Osteocyte (in vitro differentiated cells): ENCODE measurements at places on chromosomes 2 and 18. TPM values are rescaled to one million over a fixed set of nuclear protein-coding genes. Genes with fewer than 3 reads are reported as not detected.

- no peak overlapping the region for H3K27ac ChIP-seq
- no peak overlapping the region for H3K4me3 ChIP-seq
- no peak for DNase-seq
- peaks cover 17% of the 10 kb centered on the region for H3K4me1 ChIP-seq
- no peaks in the 10 kb centered on the region for H3K27me3 ChIP-seq
Observed at GRCh38 chr2:133768658-133769435, 200.6 kb upstream of the NCKAP5 start.

DNA sequence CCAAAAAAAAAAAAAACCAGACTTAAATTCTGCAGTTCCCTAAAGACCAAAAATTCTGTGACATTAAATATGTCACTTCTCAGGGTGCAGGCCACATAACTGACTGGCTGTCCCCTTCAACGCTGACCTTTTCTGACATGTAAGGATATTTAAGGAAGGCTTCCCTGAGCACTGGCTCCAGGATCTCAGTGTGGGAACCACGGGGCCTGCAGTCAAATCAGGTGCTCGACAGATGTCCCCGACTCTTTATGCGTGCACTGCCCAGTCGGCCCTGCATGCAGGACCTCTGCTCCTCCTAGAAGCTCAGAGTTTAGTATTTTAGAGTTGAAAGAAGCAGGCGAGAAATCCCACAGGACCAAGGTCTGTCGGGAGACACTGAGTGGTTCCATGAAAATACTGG is 69.4 kb upstream of the POMC start:
- H3K4me1 ChIP-seq = no peaks in the 10 kb centered on the region
- H3K4me3 ChIP-seq = no peak overlapping the region
- no peak for DNase-seq
- H3K36me3 ChIP-seq = peaks cover 67% of the 10 kb centered on the region
- no peaks in the 10 kb centered on the region for H3K27me3 ChIP-seq
- H3K27ac ChIP-seq = no peak overlapping the region

The SETBP1 gene
- total RNA-seq = 69.3 and 80.0 TPM in 2 replicates

The NOSTRIN gene
- total RNA-seq = not detected in 2 replicates

The HOXD10 gene
- total RNA-seq = not detected in 2 replicates

DNA sequence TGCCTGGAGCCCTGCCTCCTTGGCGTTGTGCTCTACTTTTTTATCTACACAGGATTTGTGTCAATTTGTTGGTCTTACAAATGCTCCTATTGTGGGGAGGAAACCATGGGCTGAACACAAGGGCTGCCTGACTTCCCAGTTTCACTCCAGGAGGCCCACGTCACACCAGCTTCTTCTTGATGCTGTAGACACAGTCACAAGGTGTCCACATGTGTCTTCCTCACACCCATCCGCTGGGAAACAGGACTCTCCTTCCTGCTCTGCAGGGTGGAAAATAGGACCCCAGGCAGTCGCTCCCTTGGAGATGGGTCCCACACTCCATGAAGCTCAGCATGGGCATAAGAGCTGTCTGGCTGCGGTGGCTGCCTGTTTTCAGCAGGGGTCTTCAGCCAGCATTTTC is 468.2 kb downstream of the EPHA4 start:
- H3K27me3 ChIP-seq = peaks cover 5% of the 10 kb centered on the region
- DNase-seq = no peak
- no peak overlapping the region for H3K4me3 ChIP-seq
- H3K4me1 ChIP-seq = no peaks in the 10 kb centered on the region
- no peaks in the 10 kb centered on the region for H3K36me3 ChIP-seq

The TWIST2 gene
- 6.0 and 6.3 TPM in 2 replicates for total RNA-seq

GRCh38 chr18:53757328-53757727 is 467.1 kb downstream of the MBD2 start:
- no peaks in the 10 kb centered on the region for H3K27me3 ChIP-seq
- no peak overlapping the region for H3K27ac ChIP-seq
- no peak overlapping the region for H3K4me3 ChIP-seq

GRCh38 chr18:13562494-13563029 is 163.8 kb downstream of the FAM210A start:
- H3K36me3 ChIP-seq = no peaks in the 10 kb centered on the region
- peaks cover 22% of the 10 kb centered on the region for H3K27me3 ChIP-seq
- no peak overlapping the region for H3K27ac ChIP-seq
- DNase-seq = no peak
- H3K4me3 ChIP-seq = no peak overlapping the region
- H3K4me1 ChIP-seq = peaks cover 2% of the 10 kb centered on the region

The SERPINB4 gene
- total RNA-seq = not detected in 2 replicates

The MOCOS gene
- total RNA-seq = 5.2 and 5.5 TPM in 2 replicates

DNA sequence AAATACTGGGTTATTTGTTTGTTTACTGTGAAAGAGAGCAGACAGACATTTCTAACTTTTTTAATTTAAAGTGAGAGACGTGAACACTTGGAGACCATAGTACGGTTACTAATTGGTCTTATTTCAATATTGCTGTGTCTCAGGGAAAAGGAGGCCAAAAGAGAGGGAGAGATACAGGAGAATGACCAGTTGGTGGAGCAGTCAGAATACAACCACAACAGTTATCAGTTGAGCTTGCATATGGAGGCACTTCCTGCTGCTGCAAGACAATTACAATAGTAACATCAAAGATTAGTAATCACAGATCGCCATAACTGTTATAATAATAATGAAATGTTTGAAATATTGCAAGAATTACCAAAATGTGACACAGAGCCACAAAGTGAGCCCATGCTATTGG is 58.2 kb downstream of the TWSG1 start:
- H3K36me3 ChIP-seq = peaks cover 55% of the 10 kb centered on the region
- no peak overlapping the region for H3K4me3 ChIP-seq
- DNase-seq = no peak
- H3K27ac ChIP-seq = no peak overlapping the region
- H3K4me1 ChIP-seq = peaks cover 1% of the 10 kb centered on the region

The HRH4 gene
- total RNA-seq = not detected in 2 replicates

- no peaks in the 10 kb centered on the region for H3K4me1 ChIP-seq
- no peaks in the 10 kb centered on the region for H3K27me3 ChIP-seq
- no peaks in the 10 kb centered on the region for H3K36me3 ChIP-seq
- no peak overlapping the region for H3K27ac ChIP-seq
- no peak overlapping the region for H3K4me3 ChIP-seq
- no peak for DNase-seq
Observed at GRCh38 chr2:160555420-160556071, 61.9 kb upstream of the RBMS1 start.

- H3K4me1 ChIP-seq = peaks cover 21% of the 10 kb centered on the region
- no peak for DNase-seq
- no peaks in the 10 kb centered on the region for H3K36me3 ChIP-seq
- no peaks in the 10 kb centered on the region for H3K27me3 ChIP-seq
- H3K4me3 ChIP-seq = no peak overlapping the region
Observed at GRCh38 chr2:40363231-40363630, 88.7 kb downstream of the SLC8A1 start.

The CHN1 gene
- 22.3 and 23.7 TPM in 2 replicates for total RNA-seq

The RUFY4 gene
- not detected in 2 replicates for total RNA-seq

DNA sequence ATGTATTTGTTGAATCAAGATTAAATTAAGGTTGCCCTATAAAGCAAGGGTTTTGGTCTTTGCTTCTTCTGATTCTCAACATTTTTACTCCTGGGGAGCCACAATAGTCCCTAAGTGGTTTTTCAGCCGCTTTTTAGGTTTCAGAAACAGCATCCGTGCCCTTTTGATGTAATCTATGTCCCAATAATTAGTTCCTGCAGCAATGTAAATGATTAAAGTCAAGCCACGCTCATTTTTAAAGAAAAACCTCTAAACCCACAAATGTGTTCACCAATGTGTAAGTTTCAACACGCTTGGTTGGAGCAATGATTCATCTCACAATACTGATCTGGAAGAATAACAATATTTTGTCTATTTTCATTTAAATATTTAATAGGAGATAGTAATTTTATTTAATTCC is 5.6 kb downstream of the ARL4C start:
- no peak for DNase-seq
- no peaks in the 10 kb centered on the region for H3K27me3 ChIP-seq
- H3K36me3 ChIP-seq = peaks cover 13% of the 10 kb centered on the region
- H3K4me3 ChIP-seq = no peak overlapping the region
- H3K4me1 ChIP-seq = peaks cover 44% of the 10 kb centered on the region

The MYO1B gene
- total RNA-seq = 83.9 and 91.1 TPM in 2 replicates

The CERKL gene
- total RNA-seq = not detected in 2 replicates

DNA sequence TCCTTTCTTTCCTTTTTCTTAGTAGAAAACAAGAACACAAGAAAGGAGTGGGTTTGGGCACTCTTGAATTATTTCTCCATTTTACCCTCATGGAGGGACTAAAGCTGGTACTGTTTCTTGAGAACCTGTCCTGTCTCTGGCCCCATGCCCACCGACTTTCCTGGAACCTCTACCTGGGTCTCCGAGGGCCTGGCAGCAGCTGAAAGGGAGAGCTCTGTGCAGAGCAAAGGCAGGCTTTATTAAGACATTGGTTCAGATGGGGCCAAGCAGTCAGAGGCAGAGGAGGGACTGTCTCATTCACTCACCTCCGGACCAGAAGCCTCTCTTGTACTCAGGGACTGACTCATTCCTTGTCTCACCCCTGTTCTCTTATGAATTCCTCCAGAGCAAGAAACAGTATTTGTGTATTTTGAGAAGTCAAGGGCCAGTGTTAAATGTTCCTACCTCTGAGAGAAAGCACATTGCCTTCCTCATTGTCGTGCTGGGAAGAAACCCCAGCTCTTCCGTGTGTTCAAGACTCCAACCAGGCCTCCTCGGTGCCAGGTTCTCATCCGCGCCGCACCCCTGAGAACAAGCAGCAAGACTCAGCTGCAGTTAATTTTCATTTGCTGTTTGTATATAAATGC is 201.9 kb upstream of the NT5C1B start:
- no peak for DNase-seq
- no peak overlapping the region for H3K4me3 ChIP-seq
- H3K4me1 ChIP-seq = peaks cover 59% of the 10 kb centered on the region
- H3K27me3 ChIP-seq = no peaks in the 10 kb centered on the region

DNA sequence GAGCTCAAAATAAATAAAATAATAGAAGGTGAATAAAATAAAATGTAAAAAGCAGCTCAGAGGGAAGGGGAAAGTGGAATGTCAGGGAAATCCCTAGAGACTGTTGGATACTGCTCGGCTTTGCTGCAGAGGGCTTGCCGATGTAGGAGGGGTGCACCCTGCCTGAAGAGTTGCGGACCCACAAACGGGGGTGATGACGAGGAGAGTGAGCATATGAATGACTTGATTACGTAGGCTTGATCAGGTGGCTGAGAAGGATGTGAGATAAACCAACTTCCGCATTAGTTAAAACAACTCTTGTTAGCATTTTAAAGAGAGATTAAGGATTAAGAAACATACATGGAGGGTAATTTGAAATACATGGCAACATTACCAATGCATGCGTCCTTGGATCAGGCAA is 21.0 kb upstream of the TMEM237 start:
- H3K27me3 ChIP-seq = no peaks in the 10 kb centered on the region
- H3K36me3 ChIP-seq = no peaks in the 10 kb centered on the region
- no peak for DNase-seq
- no peak overlapping the region for H3K4me3 ChIP-seq
- H3K27ac ChIP-seq = no peak overlapping the region

DNA sequence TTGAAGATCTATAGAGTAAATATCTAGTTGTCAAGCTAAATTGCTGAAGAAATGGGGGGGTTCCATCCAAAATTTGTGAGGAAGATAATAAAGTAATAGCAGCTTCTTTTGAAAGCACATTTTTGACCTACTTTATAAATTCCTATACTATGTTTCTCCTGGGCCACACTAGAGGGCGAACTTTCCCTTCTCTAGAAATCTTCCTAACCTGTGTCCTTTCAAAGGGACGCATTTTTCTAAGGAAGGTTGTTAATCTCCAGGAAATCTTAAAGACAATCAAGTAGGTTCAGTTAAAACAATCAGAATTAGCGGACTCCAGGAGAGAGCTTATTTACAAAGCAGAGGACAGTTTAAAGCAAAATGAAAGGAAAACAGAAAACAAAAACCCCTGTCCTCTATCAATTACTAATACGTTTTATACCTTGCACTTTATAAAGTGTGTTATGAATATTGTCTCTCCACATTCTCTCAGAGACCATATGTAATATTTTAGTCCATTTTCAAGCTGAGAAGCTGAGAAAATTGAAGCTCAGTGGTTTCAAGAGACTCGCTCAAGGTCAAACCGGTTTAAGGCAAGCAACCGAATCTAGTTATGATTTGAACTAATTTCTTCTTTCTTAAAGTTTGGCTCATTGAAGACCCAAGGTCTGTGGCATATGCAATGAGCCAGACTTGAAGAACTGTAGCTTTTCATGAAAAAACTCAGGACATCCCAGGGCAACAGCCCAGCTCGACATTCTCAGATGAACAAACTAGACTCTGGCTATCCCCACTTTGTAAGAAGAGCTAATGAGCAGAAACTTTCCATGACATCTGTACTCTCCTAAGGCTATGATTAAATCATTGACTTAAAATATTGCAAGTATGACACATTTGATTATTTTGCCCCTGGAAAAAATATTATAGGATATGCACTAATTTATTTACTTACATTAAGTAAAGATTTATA is 273.6 kb downstream of the PAX3 start:
- peaks cover 4% of the 10 kb centered on the region for H3K27me3 ChIP-seq
- H3K4me3 ChIP-seq = no peak overlapping the region
- no peaks in the 10 kb centered on the region for H3K36me3 ChIP-seq
- no peak for DNase-seq
- H3K4me1 ChIP-seq = peaks cover 2% of the 10 kb centered on the region

The OLA1 gene
- total RNA-seq = 77.9 and 79.4 TPM in 2 replicates

The TCF23 gene
- not detected in 2 replicates for total RNA-seq

- DNase-seq = no peak
- no peak overlapping the region for H3K27ac ChIP-seq
- H3K4me1 ChIP-seq = peaks cover 12% of the 10 kb centered on the region
- peaks cover 2% of the 10 kb centered on the region for H3K36me3 ChIP-seq
- no peaks in the 10 kb centered on the region for H3K27me3 ChIP-seq
Observed at GRCh38 chr2:119222863-119223520, 642 bp upstream of the STEAP3 start.

The TMEM18 gene
- total RNA-seq = 28.0 and 32.8 TPM in 2 replicates

GRCh38 chr2:160741271-160741670 is 247.7 kb upstream of the RBMS1 start:
- no peak overlapping the region for H3K4me3 ChIP-seq
- H3K36me3 ChIP-seq = no peaks in the 10 kb centered on the region
- H3K27me3 ChIP-seq = no peaks in the 10 kb centered on the region

DNA sequence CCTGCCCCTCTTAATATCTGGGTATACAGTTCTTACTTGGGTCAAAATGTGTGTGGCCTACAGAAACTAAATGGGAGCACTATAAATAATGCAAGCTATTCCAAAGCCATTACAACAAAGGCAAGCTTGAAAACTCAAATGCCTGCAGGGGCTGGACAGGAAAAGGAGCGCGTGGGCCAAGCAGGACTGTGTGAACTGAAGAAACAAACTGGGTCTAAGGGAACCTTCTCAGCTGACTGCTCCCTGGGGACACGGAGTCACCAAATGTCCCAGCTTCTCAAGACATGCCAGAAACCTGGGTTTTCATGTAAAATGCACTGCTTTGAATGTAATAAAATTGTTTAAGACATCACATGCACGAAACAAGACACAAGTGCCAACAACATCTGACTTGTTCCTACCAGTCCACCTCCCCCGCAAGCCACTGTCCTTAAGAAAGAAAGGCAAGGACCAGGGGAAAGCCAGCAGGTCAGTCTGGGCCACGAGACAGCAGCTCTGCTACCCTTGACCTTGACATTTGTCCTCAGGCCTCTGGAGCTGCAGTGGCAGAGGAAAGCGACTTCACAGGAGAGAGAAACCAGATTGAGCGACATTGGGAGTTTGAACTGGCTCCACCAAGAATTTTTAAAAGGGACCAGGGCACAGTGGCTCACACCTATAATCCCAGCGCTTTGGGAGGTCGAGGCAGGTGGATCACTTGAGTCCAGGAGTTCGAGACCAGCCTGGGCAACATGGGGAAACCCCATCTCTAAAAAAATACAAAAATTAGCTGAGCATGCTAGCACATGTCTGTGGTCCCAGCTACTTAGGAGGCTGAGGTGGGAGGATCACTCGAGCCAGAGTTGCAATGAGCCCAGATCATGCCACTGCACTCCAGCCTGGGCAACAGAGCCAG is 89.7 kb upstream of the SH3BP4 start:
- no peak overlapping the region for H3K4me3 ChIP-seq
- H3K36me3 ChIP-seq = no peaks in the 10 kb centered on the region
- no peak for DNase-seq
- H3K4me1 ChIP-seq = peaks cover 28% of the 10 kb centered on the region
